ENCODE measurements at places on chromosomes 1 and 21.

DNA sequence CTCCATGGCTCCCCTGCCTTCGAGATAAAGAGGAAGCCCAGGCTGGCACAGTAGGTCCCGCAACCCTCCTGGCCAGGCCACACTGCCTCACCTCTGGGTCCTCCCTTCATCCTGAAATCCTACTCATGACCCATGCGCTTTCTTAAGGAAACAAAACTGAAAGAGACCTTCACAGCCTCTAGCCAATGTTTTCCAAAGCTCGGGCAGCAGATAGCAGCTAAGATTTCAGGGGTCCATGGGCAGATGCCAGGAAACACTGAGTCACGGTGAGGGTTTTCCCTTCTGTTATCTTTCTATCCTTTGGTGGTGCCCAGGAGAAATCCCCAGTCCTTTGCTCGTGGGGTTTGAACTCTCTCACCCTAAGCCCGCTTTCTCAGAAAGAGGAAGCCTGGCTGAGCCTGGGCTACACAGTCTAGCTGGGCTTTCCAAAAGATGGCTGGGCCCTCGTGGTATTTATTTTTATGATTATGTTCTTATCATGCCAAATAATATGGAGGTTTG lies 26.6 kb downstream of the TTC39A start:
- DNase-seq, result no peak

DNA sequence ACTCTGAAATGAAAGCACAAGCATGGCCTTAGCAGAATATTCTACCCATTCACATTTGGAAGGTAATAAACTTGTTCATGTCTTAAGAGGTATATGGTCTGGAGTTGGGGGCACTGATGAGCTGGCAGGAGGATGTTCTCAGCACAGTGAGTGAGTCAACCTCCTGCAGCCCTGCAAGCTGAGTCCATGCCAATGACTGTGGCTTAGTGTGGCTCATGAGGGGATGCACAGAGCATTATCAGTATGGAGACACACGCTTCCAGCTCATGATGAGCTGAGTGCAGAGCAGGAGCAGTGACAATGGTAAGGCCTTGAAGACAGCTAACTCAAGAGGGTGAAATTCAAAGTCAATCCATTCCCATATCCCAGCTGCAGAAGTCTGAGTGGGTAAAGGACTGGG lies 102.3 kb downstream of the TNFSF18 start:
- DNase-seq, result no peak

- DNase-seq, result no peak
Measured at GRCh38 chr1:114023377-114023776, 44.1 kb downstream of the OLFML3 start.

DNA sequence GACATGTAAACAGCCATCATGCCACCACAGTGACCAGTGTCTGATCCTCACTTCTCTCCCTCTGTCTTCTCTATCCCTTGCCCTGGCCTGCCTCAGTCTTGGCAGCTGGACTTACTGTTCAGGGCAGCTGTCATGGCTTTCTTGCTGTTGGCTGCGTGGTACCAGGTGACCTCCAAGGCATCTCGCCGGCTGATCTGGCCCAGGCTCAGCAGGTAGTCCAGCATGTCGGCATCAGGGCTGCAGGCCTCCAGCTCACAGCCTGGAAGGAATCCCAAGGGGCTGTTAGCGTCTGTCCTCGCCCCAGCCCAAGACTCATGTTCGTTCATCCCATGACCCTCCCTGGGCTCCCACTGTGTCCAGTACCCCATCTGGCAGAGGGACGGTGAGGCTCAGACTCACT lies 3.6 kb downstream of the FAM151A start:
- DNase-seq, result no peak

DNA sequence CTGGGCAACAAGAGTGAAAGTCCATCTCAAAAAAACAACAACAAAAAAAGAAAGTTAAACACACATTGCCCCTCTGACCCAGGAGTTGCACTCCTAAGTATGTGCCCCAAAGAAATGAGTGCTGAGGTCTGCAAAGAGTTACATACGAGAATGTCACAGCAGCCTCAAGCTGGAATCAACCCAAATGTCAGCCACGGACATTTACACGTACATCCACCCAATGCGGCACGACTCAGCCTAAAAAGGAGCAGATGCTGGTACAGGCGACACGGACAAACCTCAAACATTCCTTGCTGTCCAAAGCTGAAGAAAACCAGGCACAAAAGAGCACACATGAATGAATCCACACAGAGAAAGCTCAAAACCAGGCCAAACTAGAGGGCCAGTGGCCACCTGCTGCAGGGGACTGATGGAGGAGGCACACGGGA lies 46.8 kb upstream of the ECE1 start:
- DNase-seq, result no peak

DNA sequence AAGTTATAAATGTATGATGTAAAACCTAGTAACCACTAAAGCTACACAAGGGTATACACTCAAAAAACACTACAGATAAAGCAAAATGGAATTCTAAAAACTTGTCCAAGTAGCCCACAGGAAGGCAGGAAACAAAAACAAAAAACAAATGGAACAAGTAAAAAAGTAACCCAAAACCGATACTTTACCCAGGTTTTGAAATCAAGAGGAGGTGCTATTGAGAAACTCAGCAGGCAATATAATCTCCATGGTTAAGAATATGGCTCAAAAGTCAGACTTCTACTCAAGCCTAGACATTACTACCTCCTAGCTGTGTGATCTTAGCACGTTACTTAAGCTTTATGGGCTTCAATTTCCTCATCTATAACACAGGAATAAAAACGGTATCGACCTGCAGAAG lies 13.3 kb downstream of the RBBP5 start:
- DNase-seq, result no peak
